Progenitor cell of endocrine pancreas (in vitro differentiated cells): ENCODE measurements at places on chromosomes 6 and 20.

DNA sequence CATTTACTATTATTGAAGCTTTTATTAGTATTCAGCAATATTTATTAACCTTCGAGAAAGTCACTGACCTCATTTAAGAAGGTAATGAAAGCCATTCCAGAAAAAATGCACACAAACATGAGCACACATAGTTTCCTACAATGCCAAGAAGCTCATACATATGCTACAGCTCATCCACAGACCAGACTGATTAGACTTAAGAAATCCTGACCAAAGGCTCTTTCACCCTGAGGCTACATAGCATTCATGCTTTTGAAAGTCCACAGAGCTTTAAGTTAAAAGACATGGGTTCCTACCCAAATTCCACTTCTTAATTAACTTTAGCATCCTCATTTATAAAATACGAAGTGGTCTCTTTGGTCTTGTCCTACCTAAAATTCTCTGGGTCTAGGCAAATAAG lies 430.4 kb downstream of the TBC1D32 start:
- no peaks in the 10 kb centered on the region for H3K27me3 ChIP-seq
- no peaks in the 10 kb centered on the region for H3K4me1 ChIP-seq
- H3K4me3 ChIP-seq, result no peak overlapping the region
- no peaks in the 10 kb centered on the region for H3K36me3 ChIP-seq
- no peak overlapping the region for H3K27ac ChIP-seq
- DNase-seq, result no peak

GRCh38 chr6:37343248-37343647 lies 10.5 kb upstream of the RNF8 start:
- no peak for DNase-seq
- no peak overlapping the region for H3K27ac ChIP-seq
- H3K4me1 ChIP-seq, result peaks cover 9% of the 10 kb centered on the region
- no peaks in the 10 kb centered on the region for H3K36me3 ChIP-seq
- no peak overlapping the region for H3K4me3 ChIP-seq

- H3K4me1 ChIP-seq, result no peaks in the 10 kb centered on the region
- no peak overlapping the region for H3K4me3 ChIP-seq
- H3K36me3 ChIP-seq, result no peaks in the 10 kb centered on the region
Observed at GRCh38 chr6:150167479-150167873, 24.6 kb downstream of the PPP1R14C start.

- peak overlapping the region; percentile 56 for H3K27ac ChIP-seq
- H3K4me1 ChIP-seq, result peaks cover 7% of the 10 kb centered on the region
Observed at GRCh38 chr6:70955441-70956190, 1.2 kb downstream of the B3GAT2 start.

DNA sequence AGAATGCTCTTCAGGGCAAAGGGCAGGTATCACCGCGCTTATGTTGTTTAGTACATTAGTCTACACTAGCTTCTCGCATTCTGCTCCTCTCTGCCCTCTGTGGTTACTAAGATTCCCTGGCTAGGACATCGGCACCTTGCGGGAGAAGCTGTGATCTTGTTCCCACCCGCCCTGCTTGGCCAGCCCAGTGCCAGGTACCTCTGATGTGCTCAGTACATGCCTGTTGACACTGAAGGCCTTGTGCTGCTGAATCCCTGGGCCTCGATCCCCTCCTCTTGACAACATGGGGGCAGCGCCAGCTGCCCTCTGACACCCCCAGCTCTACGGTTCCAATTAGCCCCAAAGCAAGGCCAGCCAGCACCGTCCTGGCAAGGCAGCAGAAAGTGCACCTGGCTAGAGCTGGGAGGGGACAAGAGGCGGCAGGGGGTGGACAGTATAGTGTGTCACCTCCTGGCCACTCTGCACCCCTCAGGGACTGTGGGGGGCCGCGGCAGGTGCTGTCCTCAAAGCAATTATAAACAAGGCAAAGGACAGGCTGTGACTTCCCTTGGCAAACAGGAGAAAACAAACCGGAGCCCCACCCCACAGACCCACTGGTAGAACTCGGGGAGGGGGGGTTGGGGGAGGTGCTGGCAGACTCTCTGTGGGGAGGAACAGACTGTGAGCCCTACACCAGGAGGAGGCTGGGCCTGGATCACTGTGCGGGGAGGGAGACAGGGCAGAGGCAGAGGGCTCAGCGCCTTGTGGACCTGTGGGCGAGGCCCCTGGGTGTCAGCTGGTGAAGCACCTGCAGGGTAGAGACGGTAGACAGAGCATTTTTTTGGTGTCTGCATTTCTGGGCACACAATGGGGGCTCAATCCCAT lies 7.1 kb downstream of the TFEB start:
- no peak for DNase-seq
- no peak overlapping the region for H3K4me3 ChIP-seq
- no peak overlapping the region for H3K27ac ChIP-seq
- peaks cover 30% of the 10 kb centered on the region for H3K27me3 ChIP-seq
- H3K4me1 ChIP-seq, result peaks cover 6% of the 10 kb centered on the region
- no peaks in the 10 kb centered on the region for H3K36me3 ChIP-seq

DNA sequence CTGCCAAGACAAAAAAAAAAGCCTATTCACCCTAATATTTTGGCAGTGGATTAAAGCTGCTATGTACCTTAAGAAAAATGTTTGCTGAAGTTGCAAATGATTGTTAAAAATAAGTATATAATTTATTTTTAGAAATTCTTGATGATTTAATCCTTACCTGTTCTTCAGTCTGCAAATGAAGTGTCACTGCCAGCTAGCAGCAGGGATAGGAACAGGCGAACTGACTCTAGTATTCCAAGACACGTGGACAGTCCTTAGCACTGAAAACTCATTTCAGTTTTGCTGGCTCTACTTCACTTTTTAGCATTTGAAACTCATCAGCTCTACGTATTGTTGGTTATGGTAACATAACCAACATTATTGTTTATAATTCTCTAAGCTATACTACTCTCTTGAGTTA lies 204.4 kb upstream of the ID4 start:
- H3K4me1 ChIP-seq, result no peaks in the 10 kb centered on the region
- no peak overlapping the region for H3K27ac ChIP-seq
- H3K4me3 ChIP-seq, result no peak overlapping the region
- no peaks in the 10 kb centered on the region for H3K27me3 ChIP-seq
- no peaks in the 10 kb centered on the region for H3K36me3 ChIP-seq

DNA sequence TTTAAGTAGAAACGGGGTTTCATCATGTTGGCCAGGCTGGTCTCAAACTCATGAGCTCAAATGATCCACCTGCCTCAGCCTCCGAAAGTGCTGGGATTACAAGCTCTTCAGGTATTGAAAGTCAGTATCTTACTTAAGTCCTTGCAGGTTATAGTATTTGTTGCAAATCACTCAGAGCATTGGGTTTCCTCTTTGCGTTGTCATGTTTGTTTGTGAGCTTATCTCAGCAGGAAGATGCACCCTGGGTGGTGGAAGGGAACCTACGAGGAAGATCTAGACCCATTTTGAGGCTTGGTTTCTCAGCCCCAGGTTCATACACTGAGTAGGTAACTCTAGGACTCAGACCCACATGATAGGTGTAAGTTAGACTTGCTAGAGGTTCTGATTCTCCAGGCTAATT lies 18.6 kb downstream of the MYH7B start:
- H3K4me3 ChIP-seq, result no peak overlapping the region
- H3K27me3 ChIP-seq, result peaks cover 30% of the 10 kb centered on the region
- no peak for DNase-seq
- H3K4me1 ChIP-seq, result no peaks in the 10 kb centered on the region
- no peaks in the 10 kb centered on the region for H3K36me3 ChIP-seq

DNA sequence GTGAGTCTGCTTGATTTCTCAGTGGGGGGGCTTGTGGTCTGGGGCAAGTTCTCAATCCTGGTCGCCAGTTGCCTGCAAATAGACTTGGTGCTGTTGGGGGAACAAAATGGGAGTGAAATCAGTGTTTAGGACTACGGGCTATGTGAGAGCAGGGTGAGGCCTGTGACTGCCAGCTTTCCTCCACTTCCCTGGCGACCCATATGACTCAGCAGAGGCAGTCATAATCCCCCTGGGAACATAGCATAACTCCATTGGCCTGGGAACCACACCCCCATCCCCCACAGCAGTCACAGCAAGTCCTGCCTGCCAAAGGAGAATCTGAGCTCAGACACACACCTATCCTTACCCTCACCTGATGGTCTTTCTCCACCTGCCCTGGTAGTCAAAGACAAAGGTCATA lies 387.9 kb downstream of the LMBRD1 start:
- H3K4me3 ChIP-seq, result no peak overlapping the region
- H3K36me3 ChIP-seq, result no peaks in the 10 kb centered on the region
- H3K27me3 ChIP-seq, result no peaks in the 10 kb centered on the region

DNA sequence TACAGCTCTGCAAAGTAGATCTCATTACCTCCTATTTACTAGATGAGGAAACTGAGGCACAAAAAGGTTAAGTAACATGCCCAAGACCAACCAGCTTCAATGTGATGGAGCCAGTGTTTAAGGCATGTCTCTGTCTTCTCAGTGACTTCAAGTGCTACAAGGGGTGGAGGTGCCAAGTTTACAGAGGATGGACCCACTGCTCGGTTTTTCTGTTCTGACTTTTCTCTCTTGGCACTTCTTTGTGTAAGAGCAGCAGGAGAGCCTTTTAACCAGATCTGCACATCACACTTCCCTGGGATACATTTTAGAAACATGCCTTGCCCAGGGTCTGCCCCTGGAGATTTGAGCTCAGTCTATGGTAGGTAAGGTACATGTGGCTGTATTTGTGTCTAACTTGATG lies 9.8 kb downstream of the WRNIP1 start:
- H3K36me3 ChIP-seq, result peaks cover 5% of the 10 kb centered on the region
- peak overlapping the region; percentile 39 for H3K27ac ChIP-seq
- no peak overlapping the region for H3K4me3 ChIP-seq
- peaks cover 14% of the 10 kb centered on the region for H3K4me1 ChIP-seq
- no peaks in the 10 kb centered on the region for H3K27me3 ChIP-seq

GRCh38 chr20:44973053-44973452 lies 6.7 kb downstream of the STK4 start:
- no peak for DNase-seq
- peaks cover 10% of the 10 kb centered on the region for H3K4me1 ChIP-seq
- H3K36me3 ChIP-seq, result peaks cover 16% of the 10 kb centered on the region
- H3K4me3 ChIP-seq, result no peak overlapping the region
- no peaks in the 10 kb centered on the region for H3K27me3 ChIP-seq

- DNase-seq, result no peak
- peaks cover 3% of the 10 kb centered on the region for H3K36me3 ChIP-seq
- H3K4me3 ChIP-seq, result no peak overlapping the region
- no peak overlapping the region for H3K27ac ChIP-seq
Observed at GRCh38 chr6:80622641-80623040, 516.2 kb downstream of the BCKDHB start.

DNA sequence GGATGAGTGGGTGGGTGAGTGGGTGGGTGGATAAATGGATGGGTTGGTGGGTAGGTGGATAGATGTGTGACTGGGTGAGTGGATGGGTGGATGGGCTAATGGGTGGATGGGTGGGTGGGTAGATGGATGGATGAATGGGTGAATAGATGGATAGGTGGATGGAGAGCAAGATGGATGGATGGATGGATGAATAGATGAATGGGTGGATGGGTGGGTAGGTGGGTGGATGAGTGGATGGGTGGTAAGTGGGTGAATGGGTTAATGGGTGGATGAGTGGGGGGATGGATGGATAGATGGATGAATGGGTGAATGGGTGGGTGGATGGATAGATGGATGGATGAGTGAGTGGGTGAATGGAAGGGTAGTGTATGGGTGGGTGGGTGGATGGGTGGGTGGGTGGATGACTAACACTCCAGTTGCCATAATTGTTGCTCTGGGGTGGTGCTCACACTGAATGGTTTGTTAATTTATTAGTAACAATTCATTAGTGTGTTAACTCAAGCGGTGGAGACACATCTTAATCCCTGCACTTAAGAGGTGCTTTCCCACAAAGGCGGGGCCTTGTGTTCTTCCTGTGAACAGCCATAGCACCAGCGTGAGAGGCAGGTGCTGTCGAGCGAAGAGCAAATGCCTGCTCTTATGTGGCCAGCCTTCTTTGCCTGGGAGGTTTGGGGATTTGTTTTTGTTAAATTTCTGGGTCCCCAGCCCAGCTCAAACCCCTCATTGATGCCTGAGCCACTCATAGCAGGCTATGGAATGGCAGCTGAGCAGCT lies 4.9 kb upstream of the APCDD1L start:
- DNase-seq, result no peak
- no peak overlapping the region for H3K4me3 ChIP-seq
- H3K36me3 ChIP-seq, result no peaks in the 10 kb centered on the region
- H3K4me1 ChIP-seq, result peaks cover 12% of the 10 kb centered on the region

DNA sequence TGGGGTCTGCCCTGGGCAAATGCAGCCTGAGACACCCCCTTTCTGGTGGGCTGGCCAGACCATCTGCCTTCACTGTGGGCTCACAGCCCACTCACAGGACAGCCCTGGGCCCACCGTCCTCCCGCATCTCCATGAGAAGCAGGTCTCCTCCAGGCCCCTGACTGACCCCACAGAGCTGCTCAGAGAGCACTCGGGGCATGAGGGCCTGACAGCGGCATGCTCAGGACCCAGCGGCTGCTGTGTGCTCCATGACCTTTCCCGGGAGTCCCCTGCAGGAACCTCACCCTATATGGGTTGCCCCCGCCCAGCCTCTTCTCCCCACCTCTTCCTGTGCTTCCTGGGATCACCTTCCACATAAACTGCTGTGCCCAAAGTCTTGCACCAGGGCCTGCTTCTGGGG lies 162.4 kb upstream of the CST7 start:
- peaks cover 5% of the 10 kb centered on the region for H3K27me3 ChIP-seq
- H3K4me3 ChIP-seq, result no peak overlapping the region
- H3K27ac ChIP-seq, result no peak overlapping the region
- no peaks in the 10 kb centered on the region for H3K4me1 ChIP-seq
- no peaks in the 10 kb centered on the region for H3K36me3 ChIP-seq
- no peak for DNase-seq

- peaks cover 36% of the 10 kb centered on the region for H3K27me3 ChIP-seq
- DNase-seq, result no peak
- no peak overlapping the region for H3K4me3 ChIP-seq
- H3K4me1 ChIP-seq, result peaks cover 14% of the 10 kb centered on the region
- H3K36me3 ChIP-seq, result no peaks in the 10 kb centered on the region
- H3K27ac ChIP-seq, result no peak overlapping the region
Observed at GRCh38 chr20:23255716-23256385, 94.7 kb upstream of the NXT1 start.

DNA sequence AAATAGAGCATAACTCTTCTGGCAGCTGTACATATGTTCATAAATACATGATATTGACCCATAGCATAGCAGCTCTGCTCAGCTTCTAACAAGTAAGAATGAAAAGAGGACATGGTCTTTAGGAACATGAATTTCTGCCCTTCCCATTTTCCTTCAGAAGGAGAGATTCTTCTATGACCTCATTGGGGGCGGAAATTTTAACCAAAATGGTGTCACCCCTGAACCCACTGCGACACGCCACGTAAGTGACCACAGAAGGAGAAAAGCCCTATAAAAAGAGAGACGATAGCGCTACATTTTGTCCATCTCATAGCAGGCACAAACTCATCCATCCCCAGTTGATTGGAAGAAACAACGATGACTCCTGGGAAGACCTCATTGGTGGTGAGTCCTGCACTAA lies at the start of gene IL17A:
Gene IL17A, plus strand, starts transcription at position 301 of the 400 bp plus-strand sequence. Its CDS starts 57 bp downstream, at position 358.
- H3K36me3 ChIP-seq, result no peaks in the 10 kb centered on the region
- no peaks in the 10 kb centered on the region for H3K4me1 ChIP-seq
- no peak within 1 kb of the TSS for H3K4me3 ChIP-seq
- DNase-seq, result no peak
- peaks cover 35% of the 10 kb centered on the region for H3K27me3 ChIP-seq
